ENCODE measurements at places on chromosomes 3 and 15.

- no peak for DNase-seq
Observed at GRCh38 chr3:176174060-176174459, 1023.2 kb downstream of the TBL1XR1 start.

DNA sequence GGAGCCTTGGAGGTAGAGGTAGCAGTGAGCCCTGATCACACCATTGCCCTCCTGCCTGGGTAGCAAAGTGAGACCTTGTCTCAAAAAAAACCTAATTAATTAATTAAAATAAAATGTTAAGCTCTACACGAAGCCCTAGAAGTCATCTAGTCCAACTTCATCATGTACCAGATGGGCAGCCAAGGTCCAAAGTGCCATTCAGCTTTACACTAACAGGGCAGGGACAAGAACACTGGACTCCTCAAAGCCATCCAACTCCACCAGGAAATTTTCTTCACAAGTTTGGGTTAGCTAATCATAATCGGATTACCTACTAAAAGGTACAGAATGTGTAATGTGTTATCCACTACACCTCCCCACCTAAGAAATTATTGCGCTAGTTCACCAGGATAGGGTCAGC is 48.8 kb downstream of the WWTR1 start:
- DNase-seq = no peak

GRCh38 chr3:70488131-70488530 is 175.7 kb upstream of the MDFIC2 start:
- no peak for DNase-seq

- DNase-seq = no peak
Observed at GRCh38 chr3:194330579-194330978, 20.5 kb downstream of the CPN2 start.

GRCh38 chr3:114706591-114707232 is 412.9 kb downstream of the TIGIT start:
- DNase-seq = no peak

DNA sequence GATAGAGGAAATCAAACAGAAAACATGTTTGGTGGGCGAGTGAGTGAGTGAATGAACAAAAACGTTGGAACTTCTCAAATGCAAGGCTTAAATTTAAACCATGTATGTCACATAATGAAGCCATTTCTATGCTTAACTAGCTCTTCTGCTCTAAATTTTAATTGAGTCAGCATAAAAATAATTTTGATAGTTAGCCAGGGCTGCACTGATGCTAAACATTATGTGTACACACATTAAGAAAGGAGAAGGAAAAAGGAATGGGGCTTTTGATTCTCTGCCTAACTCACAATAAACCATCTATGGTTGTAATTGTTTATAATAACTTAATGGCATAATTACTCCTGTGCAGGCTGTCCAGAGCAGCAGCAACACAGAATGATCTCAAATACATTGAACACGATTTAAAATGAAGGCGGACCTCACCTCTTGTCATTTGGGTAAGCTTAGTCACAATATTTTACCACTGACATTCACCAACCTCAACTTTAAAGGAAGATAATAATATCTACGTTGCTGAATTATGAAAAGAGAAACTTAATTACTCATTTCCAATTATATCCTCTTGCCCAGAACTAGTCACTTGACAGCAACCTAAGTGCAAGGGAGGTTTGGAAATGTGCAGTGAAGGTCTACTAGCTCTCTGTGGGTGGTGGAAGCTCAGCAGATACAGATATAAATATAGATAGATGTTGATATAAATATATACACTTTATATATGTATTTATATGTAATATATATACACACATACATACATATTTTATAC is 318.4 kb upstream of the TRIM42 start:
- no peak for DNase-seq

DNA sequence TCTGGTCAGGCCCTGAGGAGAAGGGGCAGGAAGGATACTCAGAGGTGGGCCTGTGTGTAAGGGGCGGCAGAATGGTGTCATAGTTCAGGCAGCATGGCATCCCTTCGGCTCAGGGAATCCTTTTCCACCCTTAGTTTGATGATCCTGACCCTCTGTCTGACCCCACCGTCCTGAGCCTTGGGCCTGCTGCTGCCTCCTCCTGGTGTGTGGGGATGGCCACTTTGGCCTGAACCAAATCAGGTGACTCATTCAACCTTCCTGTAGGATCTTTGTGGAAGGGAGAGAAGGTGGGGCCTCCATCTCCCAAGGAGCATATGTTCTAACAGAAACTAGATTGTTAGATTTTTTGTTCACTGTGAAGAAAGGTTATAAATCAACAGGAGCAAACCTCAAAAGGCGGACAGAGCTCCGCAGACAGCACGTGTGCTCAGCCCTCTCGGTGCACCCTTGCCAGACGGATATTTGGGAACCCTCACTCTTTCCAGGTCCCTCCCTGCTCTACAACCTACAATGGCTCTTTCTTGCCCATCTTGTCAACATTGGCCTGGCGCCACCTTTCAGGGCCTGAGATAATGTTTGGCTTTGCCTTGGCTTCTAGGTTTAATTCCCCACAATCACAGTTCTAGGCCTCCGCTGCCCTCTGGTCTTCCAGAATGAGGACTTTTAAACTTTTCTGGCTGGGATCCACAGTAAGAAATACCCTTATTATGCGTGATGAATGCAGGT is 21.7 kb downstream of the THSD4 start:
- DNase-seq = no peak

GRCh38 chr15:48144889-48145288 is 24.1 kb downstream of the SLC24A5 start:
- peak; percentile 42 for DNase-seq

GRCh38 chr15:60970246-60971170 is 258.6 kb downstream of the RORA start:
- no peak for DNase-seq

GRCh38 chr3:45688194-45688881 is 858 bp upstream of the SACM1L start:
- DNase-seq = peak; percentile 75

DNA sequence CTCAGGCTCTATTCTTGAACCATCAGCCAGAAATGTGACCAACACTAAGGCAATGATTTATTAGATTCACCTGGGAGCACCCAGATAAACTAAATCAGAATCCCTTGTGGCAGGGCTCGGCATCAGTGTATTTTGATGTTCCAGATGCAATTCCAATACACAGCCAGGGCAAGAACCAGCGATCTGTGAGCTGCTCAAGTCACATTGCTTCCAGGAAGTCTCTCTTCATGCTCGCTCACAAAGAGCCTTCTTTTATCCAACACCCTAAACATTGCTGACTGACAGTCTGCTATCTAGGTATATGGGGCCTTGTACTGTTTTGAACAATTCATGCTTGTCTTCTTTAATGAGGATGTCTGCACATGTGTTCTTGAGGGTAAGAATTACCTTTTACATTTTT is 40.9 kb upstream of the GOLGA8J start:
- DNase-seq = no peak

DNA sequence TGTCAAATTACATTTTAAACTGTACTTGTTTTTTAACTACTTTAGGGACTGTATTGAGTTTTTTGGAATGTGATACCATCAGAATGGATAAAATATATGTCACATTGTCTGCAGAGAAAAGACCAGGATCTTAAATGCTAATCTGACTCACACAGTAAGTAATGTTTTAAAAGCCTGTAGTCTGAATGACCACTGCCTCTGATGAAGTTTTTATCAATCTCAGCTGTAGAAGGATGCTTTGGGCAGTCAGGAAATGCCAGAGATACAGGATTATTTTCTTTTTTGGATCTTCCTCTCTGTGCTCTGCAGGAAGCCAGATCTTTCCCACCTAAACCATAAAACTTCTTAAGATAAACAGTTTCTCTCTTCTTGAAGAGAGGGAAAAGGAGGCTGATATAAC is 73.1 kb upstream of the PRTG start:
- no peak for DNase-seq

DNA sequence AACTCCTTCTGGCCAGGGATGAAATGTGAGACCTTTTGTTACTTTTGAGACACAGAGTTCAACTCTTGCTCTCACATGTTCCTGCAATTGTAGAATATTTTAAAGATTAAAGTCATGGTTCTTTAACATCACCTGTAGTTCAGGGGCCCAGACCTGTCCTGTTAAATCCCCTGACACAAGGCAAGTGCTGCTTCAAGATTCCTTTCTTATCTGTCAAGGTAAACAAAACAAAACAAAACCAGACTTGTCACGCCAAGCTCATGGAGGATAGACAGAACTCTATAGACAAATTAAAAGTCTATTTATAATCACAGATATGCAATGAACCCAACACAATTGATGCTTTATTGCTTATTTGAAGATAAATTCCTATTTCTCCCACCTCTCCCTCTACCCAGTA is 48.6 kb upstream of the NEDD4 start:
- no peak for DNase-seq

DNA sequence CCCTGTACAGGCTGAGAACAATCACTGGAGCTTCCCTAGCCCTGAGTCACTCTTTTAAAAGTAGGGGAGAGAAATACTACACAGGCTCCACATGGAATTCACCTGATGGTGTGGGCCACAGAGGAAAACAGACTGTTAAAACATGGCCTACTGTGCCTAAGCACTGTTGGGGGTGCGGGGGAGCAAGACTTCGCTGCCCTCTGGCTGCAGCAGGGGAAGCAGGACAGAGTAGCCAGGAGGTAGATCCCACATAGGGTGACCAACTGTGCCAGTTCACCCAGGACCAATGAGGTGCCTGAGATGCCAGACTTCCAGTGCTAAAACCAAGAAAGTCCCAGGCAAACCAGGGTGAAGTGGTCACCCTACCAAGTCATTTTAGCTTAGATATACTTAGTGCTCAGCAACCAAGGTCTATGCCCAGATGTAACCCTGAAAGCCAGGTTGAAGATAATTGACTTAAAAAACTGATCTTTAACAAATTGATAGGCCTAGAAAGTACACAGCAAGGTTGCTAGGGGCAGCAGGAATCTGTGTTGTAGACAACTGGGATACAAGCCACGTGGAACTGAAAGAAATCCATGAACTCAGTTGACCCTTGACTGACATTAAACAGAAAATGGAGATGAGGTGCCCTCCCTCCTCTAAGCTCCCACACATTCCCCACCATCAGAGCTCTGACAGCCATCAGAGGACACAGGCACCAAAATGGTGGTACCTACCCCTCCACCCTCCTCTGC is 344.2 kb upstream of the PPP2R3A start:
- DNase-seq = no peak

DNA sequence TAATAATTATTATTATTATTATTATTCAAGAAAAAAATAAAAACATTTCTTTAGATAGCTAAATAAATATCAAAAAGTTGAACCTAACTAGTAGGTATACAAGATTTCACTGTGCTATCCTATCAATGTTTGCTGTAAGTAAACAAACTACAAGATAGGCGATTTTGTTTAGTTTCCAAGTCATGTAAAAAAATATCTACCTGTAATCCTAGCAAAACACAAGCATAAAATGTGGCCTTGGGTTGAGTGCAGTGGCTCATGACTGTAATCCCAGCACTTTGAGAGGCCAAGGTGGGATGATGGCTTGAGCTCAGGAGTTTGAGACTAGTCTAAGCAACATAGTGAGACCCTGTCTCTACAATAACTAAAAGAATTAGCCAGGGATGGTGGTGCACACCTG is 71.6 kb upstream of the CSPG5 start:
- no peak for DNase-seq

- DNase-seq = no peak
Observed at GRCh38 chr15:73051391-73051806, 864 bp upstream of the NEO1 start.

GRCh38 chr3:53551324-53551723 is 56.9 kb downstream of the CACNA1D start:
- no peak for DNase-seq

DNA sequence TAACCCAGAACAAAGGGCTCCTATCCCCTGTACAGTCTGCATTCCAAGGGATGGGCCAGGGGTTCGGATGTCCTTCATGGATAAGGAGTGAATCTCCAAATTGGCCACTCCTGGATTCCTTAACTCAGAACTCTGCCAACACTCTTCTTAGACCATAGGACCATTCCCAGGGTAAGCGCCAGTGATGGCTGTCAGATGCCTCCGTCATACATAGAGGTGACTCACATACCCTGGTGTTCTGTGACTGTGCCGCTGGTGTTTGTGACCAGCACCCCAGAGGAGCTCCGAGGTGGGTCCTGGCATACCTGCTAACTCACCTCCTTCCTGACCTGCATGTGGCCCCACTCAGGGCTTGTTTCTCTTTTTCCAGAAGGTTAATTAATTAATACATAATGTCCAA is 134.7 kb downstream of the KLF13 start:
- no peak for DNase-seq

GRCh38 chr15:51620122-51620521 is 2.4 kb downstream of the DMXL2 start:
- no peak for DNase-seq

GRCh38 chr3:179606534-179607085 is 2.0 kb downstream of the NDUFB5 start:
- no peak for DNase-seq

- no peak for DNase-seq
Observed at GRCh38 chr15:72184165-72184811, 13.3 kb downstream of the GRAMD2A start.

DNA sequence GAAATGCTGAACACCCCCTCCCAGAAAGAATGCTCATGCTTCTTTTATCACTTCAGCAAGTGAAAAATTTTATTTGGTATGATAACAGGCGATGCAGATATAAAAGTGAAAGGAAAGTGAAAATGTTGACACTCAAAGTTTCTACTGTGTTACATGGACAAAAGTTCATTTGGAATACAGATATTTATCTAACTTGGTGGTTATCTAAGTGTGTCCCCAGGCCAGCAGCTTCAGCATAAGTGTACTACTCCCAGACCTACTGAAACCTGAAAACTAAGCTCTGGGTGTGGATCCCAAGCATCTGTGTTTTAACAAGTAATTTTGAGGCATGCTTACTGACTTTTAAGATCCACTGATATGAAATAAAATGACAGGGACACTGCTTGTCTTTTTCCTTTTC is 157.1 kb upstream of the BCHE start:
- no peak for DNase-seq

GRCh38 chr3:126997455-126998038 is 14.6 kb downstream of the PLXNA1 start:
- DNase-seq = no peak

DNA sequence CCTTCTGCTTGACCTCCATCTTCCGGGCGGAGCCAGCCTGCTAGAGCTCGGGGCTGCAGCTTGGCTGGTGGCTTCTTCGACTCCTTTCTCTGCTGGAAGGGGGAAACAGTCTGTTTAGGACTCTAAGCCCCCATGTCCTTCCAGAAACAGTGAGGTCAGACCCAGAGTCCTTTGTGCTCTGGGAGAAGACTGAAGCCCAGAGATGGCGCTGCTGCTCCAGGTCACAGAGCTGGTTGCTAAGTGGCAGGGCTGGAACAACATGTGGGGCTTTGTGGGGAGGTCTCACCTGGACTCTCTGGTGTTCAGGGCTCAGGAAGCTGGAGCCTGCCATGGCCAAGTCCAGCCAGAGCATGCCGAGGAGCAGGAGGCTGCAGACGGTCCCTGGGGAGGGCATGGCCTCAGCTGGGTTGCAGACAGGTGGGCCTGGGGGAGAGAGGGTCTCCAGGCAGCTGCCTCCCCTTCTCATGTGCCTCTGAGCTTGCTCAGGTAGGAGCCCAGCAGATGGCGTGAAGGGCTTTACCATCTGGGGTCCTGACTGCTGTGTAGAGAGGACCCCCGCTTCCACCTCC is 2.9 kb downstream of the GHRL start:
- DNase-seq = no peak

Measured in KBM-7 (cell line).